ENCODE measurements at places on chromosomes 2 and 18. TPM values are rescaled to one million over a fixed set of nuclear protein-coding genes. Genes with fewer than 3 reads are reported as not detected.

DAW1 gene
- polyA plus RNA-seq: 0.18 TPM

CNDP1 gene
- not detected for polyA plus RNA-seq

- DNase-seq: no peak
Measured at GRCh38 chr2:112789186-112789585, 4.9 kb upstream of the IL1A start.

GRCh38 chr2:46302005-46302695, 4.9 kb downstream of the EPAS1 start:
- no peak for DNase-seq
